ENCODE measurements at places on chromosomes 3 and 15.

DNA sequence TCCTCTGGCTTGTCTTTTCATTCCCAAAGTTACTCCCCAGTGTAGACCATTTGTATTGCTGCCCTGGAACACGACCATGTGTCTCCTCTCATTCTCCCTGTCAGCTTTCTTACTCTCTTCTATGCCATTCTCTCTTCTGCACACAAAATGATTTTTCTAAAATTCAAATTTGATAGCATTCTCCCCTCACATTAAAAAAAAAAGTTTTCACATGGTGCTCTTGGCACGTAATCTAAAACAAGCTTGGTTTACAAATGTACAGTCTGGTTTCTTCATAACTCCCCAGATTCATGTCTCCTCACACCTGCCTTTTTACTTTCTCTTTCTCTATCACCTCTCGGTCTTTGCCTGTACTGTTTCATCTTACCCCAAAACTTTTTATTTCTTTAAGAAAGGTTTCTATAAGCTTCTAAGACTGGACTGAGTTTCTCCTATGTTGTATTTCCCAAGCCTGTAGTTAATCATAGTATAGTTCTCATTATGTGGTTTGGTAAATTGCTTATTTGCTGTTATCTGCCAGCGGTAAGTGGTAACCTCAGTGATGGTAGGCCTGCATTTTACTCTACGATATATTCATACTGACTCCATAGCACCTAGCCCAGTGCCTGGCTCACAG lies 31.2 kb downstream of the BCHE start:
- peak; percentile 3 for DNase-seq

GRCh38 chr3:67044295-67044694 lies 46.2 kb downstream of the KBTBD8 start:
- DNase-seq, result no peak

DNA sequence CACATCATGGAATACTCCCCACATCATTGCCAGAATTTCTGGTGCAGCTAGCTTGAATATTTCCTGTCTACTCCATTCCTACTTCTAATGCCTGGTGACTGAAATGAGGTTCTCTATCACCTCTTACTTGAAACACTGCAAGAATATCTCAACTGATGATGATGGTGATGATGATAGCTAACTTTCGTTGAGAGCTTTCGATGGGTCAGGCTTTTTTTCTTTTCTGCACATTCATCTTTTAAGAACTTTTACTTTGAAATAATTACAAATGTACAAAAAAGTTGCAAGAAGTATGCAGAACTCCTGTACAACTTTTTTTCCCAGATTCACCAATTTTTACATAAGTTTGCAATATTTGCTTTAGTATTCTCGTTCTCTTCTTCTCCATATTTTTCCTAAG lies 233.5 kb downstream of the MEIS2 start:
- no peak for DNase-seq

- no peak for DNase-seq
Observed at GRCh38 chr3:52779837-52780585, 2.6 kb downstream of the ITIH1 start.

GRCh38 chr15:23912191-23912590 lies 225.1 kb upstream of the NDN start:
- no peak for DNase-seq

DNA sequence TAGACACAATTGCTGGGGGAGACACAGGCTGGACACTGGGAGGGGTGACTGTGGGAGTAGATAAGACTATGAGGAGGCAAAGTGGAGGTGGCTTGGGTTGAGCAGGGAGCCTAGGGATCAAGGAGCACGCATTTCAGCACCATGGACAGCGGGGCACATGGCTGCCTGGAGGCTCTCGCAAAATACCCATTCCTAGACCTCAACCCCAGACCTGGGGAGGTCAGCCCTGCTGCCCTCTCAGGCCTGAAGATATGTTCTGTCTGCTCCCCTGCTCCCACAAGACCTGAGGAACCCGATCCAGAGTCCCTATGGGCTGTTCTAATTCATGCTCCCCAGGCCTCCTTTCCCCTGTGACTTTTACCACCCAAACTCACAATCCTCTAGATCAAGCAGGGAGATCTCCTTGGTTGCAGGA lies 16.0 kb upstream of the CPEB1 start:
- peak; percentile 27 for DNase-seq

DNA sequence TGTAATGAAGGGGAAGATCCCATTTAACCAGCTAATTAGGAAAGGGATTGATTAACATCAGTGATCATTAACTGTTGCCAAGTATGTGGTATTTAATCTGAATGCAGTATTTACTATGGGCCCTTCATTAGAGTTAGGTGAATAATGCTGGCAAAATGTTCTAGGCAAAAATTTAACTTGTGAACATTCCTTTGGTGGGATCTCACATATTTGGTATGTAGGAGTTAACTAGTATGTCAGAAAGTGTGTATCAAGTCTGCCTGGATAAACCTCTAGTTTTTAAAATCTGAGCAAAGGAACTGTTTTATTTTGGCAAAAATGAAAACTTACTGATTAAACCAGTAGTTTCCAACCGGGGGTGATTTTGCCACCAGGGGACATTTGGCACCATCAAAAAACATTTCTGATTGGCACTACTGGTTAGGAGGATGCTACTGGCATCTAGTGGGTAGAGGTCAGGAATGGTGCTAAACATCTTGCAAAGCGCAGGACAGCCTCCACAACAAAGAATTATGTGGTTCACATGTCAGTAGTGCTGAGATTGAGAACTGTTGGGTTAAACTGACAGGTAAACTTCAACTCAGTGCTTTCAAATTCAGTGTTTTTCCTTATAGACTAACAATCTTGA lies 22.5 kb downstream of the LRTM1 start:
- no peak for DNase-seq

GRCh38 chr15:81941479-81941878 lies 104.3 kb downstream of the MEX3B start:
- peak; percentile 9 for DNase-seq

GRCh38 chr3:188700918-188701317 lies 470.9 kb upstream of the TPRG1 start:
- DNase-seq, result no peak

GRCh38 chr15:70095408-70096214 lies 2.1 kb downstream of the TLE3 start:
- peak; percentile 14 for DNase-seq

DNA sequence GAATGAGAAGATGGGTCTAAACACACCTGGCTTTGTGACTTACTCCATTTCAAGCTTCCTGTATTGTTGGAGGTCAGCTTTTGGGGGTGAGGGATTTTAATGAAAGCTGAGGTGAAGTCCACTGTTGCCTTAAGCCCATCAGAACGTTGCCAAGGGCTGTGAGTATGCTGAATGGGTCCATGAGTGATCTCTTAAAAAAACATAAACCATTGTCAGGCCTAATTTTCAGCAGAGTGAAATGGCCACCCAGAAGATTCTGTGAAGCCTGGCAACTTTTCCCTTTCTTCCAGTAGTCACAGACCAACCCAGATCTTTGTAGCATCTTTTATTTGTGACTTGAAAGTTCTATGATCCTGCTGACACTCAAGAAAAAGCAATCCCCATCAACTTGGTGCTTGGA lies 87.0 kb downstream of the SMAD3 start:
- no peak for DNase-seq

DNA sequence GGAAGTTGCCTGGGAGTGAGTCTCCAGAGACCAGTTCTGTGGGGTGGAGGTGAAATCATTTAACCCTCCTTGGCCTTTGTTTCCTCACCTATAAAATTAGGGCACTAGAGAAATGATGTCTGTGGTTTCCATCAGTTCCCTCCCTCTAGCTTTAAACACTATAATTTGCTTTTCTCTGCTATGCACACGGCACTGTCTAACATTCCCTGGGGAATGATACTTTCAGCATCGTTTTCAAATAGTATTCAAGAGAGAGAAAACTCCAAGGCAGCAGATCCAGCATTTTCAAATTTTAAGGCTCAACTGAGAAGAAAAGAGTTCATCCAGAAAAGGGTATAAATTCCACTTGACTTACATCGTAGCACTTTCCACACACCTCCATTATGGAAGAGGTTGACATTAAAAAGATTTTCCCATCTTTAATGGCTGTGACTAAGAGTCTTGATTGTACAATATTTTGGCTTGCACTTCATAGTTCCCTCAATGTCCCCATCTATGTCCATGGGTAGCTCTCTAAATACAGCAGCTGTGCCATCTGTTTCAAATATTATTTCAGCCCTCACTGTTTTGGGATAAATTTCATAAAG lies 137.7 kb upstream of the ZPLD1 start:
- no peak for DNase-seq

GRCh38 chr15:82044373-82045178 lies 1.2 kb downstream of the MEX3B start:
- DNase-seq, result peak; percentile 79

DNA sequence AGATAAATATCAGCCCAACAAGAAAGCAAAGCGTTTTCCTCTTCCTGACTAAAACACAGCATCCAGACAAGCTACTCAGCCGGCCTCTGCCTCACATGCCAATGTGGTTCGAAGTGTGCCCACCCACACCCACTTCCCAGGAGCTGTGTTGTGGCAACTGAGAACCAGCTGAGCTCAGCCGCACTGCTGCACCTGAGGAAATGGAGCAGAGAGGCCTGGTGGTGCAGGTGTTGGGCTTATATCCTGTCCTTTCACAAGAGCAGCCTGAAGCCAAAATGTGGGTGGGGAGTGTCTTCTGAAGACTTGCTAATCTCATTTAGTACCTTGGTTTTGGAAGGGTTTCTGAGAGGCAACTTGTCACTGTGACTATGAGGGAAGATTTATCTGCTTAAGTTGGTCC lies 23.0 kb upstream of the RETNLB start:
- DNase-seq, result no peak

DNA sequence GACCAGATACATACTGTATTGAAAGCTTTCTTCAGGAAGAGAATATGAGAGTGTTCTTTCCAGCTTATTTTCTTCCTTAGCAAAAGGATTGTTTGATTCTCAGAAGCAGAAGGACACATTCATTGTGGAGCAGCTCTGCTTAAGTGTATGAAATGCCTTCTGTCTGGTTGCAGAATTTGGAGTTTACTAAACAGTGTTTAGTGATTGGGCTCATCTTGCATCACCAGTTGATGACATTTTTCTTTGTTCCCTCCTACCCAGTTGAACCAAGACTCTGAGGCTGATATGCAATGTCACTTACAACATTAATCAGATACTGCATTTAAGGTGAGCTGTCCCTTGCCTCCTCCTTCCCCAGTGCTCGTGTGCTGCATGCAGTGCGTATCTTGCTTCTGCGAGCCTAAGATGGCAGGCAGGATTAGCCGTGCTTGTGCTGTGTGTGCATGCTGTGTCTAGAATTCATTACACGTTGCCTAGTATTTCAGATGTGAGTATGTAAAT lies 18.4 kb downstream of the ZBTB38 start:
- DNase-seq, result no peak

GRCh38 chr3:194204042-194204987 lies 68.4 kb downstream of the HES1 start:
- no peak for DNase-seq

DNA sequence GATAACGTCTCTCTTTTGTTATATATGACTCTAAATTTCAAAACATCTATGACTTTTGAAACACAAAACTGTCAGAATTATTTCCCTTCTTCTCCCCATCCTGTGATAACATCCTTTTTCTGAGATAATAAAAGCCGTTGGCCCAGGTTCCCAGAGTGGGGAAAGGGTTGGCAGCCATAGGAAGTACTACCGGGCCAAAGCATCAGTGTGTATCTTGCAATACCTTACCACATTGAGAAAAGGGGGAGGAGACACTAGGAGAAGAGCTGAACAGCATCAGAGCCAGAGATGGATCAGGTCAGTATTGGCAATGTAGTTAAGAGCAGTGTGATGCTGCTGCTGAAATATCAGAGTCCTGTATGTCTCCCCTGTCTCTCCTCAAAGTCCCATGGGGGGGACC lies 210.0 kb upstream of the PROK2 start:
- no peak for DNase-seq

DNA sequence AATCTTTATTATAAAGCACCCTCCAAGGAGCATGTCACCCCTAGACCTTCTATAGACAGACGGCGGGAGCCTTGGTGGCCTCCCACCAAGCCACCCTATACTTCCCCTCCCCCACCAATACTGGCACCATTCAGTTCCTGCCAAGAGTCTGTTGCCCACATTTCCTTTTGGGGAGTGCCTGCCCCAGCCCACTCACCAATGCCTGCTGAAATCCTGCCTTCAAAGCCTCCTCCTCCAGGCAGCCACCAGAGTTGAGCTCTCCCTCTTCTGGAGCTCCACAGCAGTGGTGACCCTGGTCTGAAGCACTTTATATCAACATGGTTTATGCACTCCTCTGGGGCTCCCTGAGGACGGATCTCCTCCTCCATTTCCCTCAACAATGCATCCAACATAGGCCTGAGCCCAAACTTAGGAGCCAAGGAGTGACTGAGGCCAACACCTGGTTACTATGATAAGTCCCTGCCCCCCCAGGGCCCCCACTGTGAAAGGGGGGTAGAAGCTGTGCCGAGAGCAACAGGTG lies 8.8 kb downstream of the CCDC33 start:
- no peak for DNase-seq

DNA sequence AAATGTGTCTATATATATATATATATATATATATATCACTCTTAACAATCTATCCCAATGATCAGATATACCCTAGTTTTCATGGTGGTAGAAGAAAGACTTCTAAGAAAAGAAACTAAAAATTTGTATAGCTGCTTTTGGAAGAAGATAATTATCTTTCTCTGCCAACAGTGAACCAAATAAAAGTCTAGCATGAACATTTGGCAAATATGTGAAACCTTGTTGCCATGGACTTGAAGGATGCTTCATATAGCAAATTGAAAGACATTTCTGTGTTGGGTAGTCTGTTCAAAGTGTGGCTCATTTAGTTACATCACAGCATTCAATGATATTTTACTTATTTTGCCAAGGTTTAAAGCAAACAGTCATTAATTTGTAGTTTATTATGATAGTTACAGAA lies 219.9 kb upstream of the NECTIN3 start:
- no peak for DNase-seq

DNA sequence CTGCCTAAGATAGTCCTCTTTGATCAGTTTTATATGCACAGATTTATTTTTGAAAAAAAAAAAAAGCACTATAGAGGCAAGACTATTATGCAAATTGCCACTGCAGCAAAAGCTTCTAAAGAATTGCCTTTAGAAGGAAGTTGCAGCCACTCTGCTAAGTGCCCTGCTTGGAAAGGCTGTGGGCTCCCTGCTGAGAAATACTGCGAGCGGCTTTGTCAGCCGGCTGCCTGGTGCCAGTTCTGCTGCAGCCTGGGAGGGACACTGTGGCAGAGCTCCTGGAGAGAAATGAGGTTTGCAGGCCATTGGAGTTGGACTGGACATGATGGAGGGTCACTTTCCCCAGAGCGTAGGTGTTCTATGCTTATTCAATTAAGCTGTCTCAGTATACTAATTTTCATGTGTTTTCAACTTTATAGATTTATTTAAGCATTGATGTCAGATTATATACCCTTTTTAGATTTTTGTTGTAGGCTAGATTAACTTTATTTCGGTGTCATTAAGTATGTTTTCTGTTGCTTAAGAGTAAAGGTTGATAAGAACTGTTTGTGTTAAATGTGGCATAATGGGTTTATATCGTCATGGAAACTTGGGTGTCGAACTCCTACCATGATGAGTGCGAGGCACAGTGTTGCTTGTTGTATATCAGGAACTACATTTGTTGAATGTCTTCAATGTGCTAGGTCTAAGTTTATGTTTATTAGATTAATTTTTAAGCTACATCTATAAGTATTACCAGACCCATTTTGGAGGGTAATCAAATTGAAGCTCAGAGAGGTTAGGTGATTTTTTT lies 6.6 kb downstream of the MAP2K5 start:
- peak; percentile 24 for DNase-seq

Measured in mesenchymal stem cell (in vitro differentiated cells and primary cell).